Activated CD4-positive, alpha-beta T cell treated with anti-CD3 and anti-CD28 coated beads for 48 hours (primary cell): ENCODE measurements at places on chromosomes 12 and 14.

DNA sequence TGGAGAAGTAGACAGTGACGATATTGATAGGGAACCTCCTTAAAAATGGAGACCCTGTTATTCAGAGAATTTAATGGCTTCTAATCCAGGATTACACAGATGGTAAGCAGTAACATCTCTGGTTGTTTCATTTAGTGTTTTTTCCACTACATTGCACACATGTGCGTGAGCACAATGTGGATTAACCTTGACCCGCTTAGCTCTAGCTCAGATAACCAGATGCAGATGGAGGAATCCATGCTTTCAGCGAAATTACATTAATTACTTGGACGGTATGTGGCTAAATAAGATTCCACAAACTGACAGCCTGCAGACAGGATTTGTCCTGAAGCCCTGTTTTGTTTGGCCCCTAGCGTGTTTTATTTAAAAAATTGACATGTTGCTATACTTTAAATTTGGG, 378.4 kb downstream of the CCDC91 start:
- no peak for DNase-seq

DNA sequence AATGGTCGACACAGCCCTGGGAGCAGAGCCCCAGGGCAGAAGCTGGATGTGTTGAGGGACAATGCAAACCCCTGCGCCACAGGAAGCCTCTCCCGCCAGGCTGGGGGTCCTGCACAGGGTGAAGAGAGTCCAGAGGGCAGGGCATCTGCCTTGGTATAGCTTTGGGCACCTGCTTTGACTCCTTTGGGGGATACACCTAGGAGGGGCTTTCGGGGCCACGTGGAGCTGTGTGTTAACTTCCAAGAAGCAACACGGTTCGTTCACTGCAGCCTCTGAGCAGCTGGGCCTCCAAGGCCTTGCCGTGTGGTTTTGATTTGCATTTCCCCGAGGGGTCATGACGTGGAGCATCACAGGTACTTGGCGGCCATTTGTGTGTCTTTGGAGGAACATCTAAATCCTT, 5.8 kb upstream of the PUS1 start:
- no peak for DNase-seq

DNA sequence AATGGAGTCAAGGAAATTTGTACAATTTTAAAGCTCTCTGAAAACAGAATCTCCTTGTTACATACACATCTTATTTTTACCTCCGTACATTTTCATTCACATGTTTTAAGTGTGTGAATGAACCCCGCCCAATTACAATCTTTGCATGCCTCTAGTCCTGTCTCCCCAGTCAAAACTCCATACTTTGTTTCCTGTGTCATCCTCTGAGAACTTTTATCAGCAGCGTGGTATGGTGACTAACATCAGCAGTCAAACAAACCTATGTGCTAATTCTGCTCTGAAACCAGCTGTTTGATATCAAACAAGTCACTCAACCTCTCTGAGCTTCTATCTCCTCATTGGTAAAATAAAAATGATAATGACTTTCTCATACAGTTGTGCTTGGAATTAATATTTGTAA, 15.8 kb upstream of the ERGIC2 start:
- no peak for DNase-seq

GRCh38 chr12:51076236-51076930, 7.0 kb downstream of the CSRNP2 start:
- peak; percentile 46 for DNase-seq

DNA sequence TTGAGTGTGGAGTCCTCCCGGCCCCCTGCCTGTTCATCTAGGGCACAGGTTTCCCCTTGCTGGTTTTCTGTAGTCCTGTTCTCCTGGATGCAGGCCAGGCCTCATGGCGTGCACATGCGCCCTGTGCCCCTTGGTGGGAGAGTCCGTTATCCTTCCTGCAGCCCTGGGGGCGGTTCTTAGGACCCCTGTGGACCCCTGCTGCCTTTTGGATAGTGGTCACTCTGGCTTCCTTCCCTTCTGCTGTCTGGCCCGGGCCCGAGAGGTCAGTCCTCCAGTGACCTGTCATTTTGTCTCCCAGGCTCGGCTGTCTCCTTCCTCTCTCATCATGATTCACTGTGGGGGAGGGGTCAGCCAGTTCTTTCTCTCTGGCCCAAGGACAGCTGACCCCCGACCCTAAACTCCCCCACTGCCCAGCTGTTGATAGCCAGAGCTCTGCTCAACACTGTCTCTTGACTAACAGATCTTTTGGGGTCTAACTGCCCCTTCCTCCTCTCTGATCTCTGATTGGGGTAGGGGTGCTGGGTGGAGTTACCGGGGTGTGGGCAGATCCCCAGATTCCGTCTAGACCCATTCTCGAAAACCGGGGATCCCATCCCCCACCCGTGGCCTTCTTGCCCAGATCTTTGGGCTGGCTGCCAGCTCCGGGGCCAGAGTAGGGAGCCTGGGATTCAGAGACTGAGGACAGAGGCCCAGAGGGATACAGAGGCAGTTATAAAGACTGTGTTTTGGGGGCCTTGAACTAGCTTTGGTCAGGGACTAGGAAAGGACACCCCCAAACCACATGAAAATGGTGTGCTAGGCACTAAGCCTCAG, 7.0 kb downstream of the CCND2 start:
- DNase-seq: no peak

GRCh38 chr12:31031951-31032335, 41.7 kb upstream of the DDX11 start:
- DNase-seq: no peak

DNA sequence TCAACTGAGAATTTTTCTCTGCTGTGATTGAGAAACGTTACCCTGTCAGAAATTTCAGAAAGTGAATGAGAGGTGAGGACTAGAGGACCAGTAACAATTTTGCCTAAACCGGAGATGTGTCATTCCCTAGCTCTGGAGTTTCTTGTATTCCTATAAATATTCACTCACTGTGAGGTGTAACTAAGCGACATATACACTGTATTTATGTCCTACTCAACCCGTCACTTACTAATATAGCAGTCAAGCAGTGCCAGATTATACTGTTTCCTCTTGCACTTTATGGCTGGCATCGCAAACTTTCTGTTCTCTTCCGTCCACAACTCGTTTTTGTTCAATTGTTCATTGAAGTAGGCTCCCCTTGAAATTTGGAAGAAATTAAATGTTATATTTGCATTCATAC, 192.9 kb downstream of the NOVA1 start:
- DNase-seq: no peak

DNA sequence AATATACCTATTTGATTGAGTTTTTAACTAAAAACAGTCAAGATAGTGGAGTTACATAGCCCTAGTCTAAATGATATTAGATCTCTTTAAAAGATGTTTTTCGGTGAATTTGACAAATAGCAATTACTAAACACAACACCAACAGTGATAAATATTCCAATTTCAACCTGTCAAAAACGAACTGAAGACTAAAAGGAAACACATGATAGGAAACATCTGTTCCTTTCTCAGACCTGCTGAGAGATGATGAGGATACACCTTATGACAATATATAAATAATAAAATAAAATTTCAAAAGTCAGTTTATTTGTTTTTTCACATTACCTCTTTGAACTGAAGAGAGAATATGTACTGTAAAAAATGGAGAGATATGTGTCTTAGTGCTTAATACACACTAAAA, 232.7 kb downstream of the RASSF9 start:
- no peak for DNase-seq

GRCh38 chr12:8058506-8058905, 7.7 kb downstream of the C3AR1 start:
- no peak for DNase-seq

GRCh38 chr12:92639017-92639416, 63.8 kb upstream of the PLEKHG7 start:
- no peak for DNase-seq

GRCh38 chr14:44508834-44509233, 1.8 kb upstream of the FSCB start:
- no peak for DNase-seq

- DNase-seq: no peak
Measured at GRCh38 chr14:104133496-104133895, 4.9 kb upstream of the KIF26A start.

GRCh38 chr14:106094654-106095189, 568.3 kb downstream of the TMEM121 start:
- peak; percentile 94 for DNase-seq

- DNase-seq: no peak
Measured at GRCh38 chr14:24160499-24160849, 591 bp upstream of the IRF9 start.

DNA sequence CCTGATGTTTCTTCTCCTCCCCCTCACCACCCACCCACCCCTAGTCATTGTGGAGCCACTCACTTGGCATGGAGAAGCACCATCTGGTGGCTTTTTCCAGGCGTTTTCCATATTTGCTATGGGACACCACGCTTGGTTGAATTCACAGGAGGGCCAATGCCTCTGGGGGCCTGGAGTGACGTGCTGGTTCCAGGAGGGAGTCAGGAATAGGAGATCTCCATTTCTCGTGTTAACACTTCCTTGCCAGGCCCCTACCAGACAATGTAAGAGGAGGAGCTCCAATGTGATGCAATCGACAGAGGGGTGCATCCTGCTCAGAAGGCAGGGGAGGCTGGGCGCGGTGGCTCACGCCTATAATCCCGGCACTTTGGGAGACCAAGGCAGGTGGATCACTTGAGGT, 21.6 kb upstream of the TESC start:
- DNase-seq: no peak

DNA sequence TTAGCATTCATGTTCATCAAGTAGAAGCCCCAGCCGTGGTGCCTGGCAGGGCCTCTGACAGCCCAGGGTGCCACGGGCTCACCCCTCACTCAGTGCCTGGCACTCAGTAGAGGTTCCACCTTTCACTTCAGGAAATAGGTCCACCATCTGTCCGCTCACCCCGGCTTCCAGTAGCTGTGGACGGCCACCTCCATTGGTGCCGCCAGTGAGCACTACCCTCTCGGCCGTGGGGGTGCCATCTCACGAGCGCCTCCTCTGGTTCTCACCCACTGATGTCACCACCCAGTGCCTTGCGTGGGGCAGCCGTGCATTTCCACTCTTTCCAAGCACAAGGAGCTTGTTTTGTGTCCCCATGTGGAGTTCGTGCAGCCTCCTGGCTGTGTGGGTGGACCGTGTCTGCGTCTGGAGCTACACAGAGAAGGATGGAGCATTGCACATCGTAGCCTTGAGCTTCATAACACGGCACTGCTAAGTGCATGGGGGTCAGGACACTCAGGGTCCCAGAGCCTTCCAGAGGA, 41.0 kb upstream of the MMP17 start:
- no peak for DNase-seq

DNA sequence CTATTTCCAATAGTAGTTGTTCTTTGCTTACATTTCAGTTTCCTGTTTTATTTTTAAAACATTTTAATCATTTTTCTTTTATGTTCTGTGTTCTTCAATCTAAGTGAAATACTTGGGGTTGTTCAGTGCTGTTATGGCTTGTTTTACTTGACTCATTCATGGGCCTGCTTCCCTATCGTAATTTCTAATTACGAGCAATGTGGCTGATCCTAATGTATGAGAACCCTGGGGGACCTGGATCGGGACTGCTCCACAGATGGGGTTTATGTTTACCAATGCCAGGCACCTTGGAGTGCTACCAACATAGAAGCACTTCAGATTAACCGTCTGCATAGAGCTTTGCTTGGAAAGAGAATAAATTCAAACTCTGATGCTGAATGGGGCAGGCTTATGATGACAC, 29.8 kb downstream of the TECPR2 start:
- DNase-seq: no peak

DNA sequence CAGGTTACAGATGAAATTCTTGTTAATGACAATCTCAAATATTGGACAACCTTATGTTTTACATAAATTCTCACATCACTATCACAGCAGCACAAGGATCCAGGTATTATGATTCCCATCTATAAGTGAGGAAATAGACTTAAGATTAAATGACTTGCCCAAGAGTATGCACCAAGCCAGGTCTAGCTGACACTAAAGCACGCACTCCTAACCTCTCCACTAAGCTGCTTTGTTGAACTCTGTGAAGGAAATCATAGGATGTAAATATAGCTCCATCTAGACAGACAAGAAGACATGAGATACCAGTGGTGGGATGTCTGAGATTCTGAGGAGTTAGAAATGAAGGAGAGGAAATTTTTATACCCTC, 87.9 kb downstream of the PHLDA1 start:
- DNase-seq: no peak
